HFFc6 (cell line): ENCODE measurements at places on chromosomes 11 and 22.

GRCh38 chr22:20588843-20589581 lies 81.6 kb downstream of the MED15 start:
- DNase-seq: no peak

DNA sequence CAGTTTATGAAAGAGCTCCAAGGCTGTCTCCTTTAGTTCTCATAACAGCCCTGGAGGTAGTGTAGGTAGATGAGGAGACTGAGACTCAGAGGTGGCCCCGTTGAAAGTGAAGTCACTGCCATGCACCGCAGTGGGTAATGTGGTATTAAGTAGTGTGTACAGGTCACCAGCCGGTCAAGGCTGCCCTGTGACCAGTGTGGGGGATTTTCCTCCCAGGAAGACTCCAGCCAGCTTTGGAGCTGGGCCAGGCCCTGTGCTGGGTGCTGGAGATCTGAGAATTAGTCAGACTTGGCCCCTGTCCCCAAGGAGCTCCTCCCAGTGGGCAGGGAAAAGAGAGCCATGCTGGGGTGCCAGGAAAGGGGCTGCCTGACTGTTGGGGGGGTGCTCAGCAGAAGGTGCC lies 5.3 kb downstream of the OMP start:
- peak; percentile 89 for DNase-seq

GRCh38 chr22:30208631-30209603 lies 37.6 kb downstream of the LIF start:
- peak; percentile 63 for DNase-seq

- DNase-seq: no peak
These were observed 49.3 kb downstream of the SGSM3 start for GRCh38 chr22:40419718-40420117.

- peak; percentile 95 for DNase-seq
These were observed 33.4 kb downstream of the SERPIND1 start for GRCh38 chr22:20807315-20807752.

- DNase-seq: no peak
These were observed 10.8 kb downstream of the IGLL1 start for GRCh38 chr22:23569291-23569690.

DNA sequence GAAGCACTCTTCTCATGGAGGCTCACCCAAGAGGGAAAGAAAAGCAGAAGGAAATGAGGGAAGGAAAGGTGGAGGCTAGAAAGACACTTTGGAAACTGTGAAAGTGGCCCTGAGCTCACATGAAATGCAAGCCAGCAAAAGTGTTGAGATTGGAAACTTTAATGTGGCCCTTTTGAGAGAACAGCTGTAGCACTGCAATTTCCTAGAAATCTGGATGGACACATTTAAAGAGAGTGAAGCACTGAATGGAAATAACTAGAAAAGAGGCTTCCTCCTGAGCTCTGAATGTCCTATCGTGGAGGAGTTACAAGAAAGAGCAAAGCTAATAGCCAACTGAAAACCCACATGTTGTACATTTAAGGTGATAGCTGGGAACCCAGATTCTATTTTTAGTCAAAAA lies 56.0 kb downstream of the LIF start:
- DNase-seq: no peak

GRCh38 chr11:62794201-62794775 lies 2.5 kb upstream of the TMEM223 start:
- DNase-seq: no peak

GRCh38 chr11:78039919-78040671 lies 17.0 kb upstream of the KCTD14 start:
- DNase-seq: peak; percentile 80

- no peak for DNase-seq
These were observed 14.8 kb downstream of the SGSM3 start for GRCh38 chr22:40385036-40385782.

GRCh38 chr22:44971651-44972362 lies 38.0 kb downstream of the PHF21B start:
- no peak for DNase-seq

DNA sequence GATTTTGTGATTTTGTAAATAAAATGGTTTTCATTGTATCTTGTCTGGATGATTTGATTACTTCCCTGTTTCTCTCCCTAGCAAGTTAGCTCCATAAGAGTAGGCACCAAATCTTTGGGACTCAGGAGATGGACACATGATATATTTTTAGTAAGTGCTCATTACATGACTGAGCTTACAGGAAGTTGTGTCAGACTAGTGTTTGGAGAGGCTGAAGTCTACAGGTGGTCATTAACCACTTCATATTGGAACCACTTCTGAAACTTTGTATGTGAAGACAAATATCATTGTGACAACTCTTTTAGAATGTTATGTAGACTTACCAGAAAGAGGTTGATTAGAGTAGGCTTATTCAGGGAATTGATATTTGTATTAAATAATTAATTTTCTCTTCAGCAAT lies 19.1 kb downstream of the ARHGAP42 start:
- no peak for DNase-seq

GRCh38 chr11:125873881-125874555 lies 13.4 kb upstream of the HYLS1 start:
- no peak for DNase-seq

- DNase-seq: no peak
These were observed 54.4 kb downstream of the SVIP start for GRCh38 chr11:22775248-22775647.

- no peak for DNase-seq
These were observed 18.1 kb upstream of the HSPA8 start for GRCh38 chr11:123080015-123080414.

DNA sequence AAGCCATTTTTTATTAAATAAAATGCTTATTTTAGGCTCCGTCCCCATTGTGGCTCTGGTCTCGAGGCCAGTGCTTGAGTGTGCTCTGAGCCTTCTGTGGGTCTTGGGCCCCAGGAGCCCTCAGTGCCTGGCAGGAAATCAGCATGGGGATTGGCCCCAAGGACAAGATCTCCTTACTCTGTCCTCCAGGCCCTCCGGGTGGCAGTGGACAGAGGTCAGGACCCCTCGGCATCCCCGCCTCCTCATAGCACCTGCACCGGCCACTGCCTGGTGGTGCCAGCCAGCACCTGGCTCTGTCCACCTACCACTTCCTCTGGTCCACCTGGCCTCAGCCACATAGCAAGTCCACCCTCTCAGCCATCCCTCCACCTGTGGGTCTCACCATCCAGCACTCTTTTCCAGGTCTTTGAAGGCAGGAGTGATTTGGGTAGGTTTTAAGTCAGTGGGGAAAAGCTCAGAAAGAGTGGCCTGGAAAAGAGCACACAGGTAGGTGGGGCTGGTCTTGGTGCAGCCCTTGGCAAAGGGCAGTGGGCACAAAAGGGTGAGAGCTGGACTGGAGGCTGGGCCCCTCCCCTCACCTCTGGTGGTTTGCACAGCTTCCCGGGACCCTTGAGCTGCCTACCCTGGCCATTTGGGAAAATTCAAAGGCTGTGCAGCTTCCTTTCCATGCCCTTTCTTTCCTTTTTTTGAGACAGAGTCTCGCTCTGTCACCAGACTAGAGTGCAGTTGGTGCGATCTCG lies 3.5 kb downstream of the CLDN5 start:
- DNase-seq: no peak

DNA sequence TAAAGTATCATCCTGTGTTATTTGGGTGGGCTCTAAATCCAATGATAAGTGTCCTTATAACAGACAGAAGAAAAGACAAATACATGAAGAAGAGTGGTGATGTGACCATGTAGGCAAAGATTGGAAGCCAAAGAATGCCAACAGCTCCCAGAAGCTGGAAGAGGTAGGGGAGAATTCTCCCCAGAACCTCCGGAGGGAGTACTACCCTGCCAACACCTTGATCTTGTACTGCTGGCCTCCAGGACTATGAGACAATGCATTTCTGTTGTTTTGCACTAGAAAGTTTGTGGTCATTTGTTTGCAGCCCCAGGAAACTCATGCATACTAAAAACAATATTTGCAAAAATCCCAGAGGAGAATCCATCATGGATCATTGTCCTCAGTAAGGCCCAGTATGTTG lies 115.0 kb upstream of the ARHGAP20 start:
- no peak for DNase-seq

DNA sequence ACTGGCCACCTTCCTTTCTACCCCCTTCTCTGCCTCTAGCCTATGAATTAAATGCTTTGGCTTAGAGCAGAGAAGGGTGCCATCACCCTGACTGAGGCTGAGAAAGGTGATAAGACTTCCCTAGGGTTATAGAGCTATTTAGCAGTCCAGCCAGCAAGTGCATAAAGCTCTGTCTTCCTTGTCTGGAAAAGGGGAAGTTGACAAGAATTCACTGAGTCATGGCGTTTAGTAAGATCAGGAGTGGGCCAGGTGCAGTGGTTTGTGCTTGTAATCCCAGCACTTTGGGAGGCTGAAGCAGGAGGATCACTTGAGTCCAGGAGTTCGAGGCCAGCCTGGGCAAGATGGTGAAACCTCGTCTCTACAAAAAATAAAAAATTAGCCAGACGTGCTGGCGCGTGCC lies 63.1 kb downstream of the LHFPL7 start:
- no peak for DNase-seq

DNA sequence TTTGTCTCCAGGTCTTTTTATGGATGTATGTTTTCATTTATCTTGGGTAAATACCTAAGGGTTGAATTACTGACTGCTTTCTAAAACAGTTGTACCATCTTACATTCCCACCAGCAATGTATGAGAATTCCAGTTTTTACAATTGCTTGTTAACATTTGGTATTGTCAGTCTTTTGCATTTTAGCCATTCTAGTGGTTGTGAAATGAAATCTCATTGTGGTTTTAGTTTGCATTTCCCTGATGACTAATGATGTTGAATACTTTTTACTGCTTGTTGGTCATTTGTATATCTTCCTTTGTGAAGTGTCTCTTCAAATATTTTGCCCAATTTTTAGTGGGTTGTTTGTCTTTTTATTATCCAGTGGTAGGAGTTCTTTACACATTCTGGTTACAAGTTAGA lies 92.8 kb downstream of the ARFGAP2 start:
- peak; percentile 87 for DNase-seq

DNA sequence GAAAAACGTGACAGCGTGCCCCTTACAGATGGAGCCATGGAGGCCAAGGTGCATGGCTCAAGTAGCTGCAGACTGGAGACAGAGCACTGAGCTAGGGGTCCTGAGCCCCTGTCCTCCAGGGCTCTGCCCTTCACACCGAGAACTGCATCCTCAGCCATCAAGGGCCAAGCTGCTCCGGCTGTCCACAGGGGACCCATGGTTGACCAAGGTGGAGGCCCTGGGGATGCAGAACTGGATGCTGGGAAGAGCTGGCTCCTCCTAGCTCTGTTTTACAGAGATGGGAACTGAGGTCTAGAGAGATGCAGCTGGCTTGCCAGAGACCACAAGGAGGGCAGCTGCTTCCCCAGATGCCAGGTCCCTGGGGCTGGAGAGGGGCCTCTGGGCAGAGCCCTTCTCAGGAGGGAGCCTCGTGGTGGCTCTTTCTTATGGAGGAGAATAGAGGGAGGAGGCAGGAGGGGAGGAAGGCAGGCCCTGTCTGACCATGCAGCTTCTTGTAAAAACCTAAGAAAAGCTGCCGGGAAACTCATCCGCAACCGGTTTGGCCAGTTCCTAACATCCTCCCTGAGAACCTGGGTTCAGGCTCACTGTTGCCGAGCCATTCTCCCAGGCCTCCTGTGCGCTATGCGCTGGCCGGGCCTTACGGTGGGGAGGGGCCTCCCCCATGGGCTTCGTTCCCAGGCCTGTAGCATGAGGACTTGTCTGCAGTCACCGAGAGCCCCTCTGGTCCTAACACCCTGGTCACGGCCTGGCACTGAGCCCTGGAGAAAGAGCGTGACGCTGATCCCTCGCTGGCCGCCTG lies 80.6 kb downstream of the WNT7B start:
- DNase-seq: no peak

DNA sequence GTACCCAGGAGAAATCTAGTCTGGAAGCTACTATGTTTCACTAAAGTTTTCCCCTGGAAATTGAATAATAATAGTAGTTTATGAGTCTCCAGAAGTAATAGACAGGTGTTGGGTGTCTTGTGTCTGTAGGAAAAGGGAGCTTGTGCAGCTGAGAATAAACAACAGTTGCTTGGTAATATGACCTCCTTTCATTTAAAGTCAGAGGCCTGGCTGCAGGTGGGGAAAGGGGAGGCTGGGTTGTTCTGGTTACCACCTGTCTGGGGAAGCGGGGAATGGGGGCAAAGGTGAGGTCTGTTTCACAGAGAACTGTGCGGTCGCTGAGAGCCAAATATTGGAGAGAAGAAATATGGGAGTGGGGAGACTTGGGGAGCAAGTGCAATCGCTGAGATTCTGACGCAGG lies 3.3 kb upstream of the GRAMD1B start:
- DNase-seq: no peak

DNA sequence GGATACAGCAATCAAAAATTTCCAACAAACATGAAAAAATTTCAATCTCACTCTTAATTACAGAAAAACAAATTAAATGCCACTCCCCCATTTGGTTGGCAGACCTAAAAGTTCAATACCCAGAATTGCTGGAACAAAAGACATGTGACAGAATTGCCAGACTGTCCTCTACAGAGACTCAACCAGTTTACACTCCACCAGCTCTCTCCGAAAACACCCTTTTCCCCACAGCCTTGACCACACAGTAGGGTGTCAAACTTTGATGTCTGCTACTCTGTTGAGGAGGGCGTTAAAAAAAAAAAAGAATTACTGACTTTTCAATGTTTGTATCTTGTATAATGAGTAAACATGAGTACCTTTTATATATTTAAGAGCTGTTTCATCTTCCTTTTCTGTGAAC lies 44.7 kb upstream of the YPEL1 start:
- no peak for DNase-seq

DNA sequence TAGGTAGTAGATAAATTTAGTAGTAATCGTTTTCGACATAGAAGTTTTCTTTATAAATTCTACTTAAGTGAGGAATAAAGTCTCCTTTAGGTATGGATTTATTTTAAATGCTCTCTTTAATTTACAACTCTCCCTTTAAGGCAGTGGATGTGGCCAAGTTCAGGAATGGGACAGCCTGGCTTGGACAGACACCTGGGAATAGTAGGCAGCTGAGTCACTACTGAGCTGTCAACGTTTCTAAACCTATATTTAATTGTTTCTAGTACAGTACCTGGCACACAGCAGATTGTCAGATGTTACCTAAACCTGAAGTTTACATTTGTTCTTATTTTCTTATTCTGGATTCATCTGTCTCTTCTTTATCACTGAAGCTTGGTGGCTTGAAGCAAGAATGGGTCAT lies 85.1 kb downstream of the DEPDC5 start:
- DNase-seq: no peak
